SJSA1 (cell line): ENCODE measurements at places on chromosomes 12 and 14.

DNA sequence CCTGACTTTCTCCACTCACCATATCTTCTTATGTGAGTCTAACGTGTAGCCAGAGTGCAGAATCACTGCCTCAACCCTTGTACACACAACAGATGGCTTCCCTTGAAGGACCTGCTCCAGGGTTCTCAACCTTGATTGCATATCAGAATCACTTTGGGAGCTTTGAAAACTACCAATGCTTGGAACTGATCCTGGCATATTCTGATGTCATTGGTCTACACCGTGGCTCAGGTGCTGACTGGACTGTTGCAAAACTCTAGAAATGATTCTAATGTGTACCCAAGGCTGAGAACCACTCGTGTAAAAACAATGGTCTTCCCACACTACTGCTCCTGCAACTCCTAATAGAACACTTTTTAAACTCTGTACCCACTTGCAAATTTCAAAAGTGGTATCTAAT is 18.5 kb downstream of the TMEM132D start:
- H3K27ac ChIP-seq: no peak overlapping the region
- no peaks in the 10 kb centered on the region for H3K36me3 ChIP-seq
- no peaks in the 10 kb centered on the region for H3K27me3 ChIP-seq
- H3K4me3 ChIP-seq: no peak overlapping the region

GRCh38 chr12:119828300-119828699 is 48.8 kb downstream of the CIT start:
- H3K4me1 ChIP-seq: no peaks in the 10 kb centered on the region
- no peak for DNase-seq
- peaks cover 70% of the 10 kb centered on the region for H3K36me3 ChIP-seq
- no peak overlapping the region for H3K27ac ChIP-seq
- H3K4me3 ChIP-seq: no peak overlapping the region
- H3K27me3 ChIP-seq: no peaks in the 10 kb centered on the region

DNA sequence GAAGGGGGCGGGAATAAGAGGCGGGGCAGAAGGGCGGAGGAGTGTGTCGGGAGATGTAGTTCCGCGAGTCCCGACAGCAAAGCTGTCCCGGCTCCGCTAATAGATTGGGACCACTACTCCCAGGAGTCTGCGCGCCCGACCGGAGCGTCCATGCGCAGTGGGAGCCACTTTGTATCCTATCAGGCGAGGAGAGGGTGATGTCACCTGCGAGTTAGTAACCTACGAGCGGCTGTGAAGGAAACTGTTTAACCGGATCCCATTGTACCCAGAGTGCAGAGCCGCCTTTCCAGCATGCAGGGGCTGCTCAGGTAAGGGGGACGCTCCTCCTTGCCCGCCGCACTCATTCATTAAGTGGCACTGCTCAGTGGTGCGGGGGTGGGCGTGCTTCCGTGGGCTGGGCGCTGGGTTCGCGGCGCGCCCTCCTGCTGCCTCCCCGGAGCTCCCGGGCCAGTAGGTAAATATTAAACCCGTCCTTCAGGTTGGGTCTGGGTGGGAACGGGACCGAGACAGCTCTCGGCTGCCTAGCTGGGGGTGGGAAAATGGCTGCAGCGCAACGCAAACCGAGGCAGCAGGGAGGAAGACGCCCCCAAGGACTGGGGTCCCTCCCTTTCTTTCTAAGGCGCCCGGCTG is at the start of gene DAAM1:
Gene DAAM1 (plus strand): TSS at position 207 of the 630 bp plus-strand sequence. CDS start 74,811 bp downstream, outside the sequence.
- peak; percentile 87 for DNase-seq
- H3K36me3 ChIP-seq: peaks cover 5% of the 10 kb centered on the region; the same call in 1 of the 2 replicates
- H3K4me1 ChIP-seq: peaks cover 9% of the 10 kb centered on the region; the same call in 1 of the 2 replicates
- peaks cover 7% of the 10 kb centered on the region; the same call in 1 of the 2 replicates for H3K27me3 ChIP-seq

DNA sequence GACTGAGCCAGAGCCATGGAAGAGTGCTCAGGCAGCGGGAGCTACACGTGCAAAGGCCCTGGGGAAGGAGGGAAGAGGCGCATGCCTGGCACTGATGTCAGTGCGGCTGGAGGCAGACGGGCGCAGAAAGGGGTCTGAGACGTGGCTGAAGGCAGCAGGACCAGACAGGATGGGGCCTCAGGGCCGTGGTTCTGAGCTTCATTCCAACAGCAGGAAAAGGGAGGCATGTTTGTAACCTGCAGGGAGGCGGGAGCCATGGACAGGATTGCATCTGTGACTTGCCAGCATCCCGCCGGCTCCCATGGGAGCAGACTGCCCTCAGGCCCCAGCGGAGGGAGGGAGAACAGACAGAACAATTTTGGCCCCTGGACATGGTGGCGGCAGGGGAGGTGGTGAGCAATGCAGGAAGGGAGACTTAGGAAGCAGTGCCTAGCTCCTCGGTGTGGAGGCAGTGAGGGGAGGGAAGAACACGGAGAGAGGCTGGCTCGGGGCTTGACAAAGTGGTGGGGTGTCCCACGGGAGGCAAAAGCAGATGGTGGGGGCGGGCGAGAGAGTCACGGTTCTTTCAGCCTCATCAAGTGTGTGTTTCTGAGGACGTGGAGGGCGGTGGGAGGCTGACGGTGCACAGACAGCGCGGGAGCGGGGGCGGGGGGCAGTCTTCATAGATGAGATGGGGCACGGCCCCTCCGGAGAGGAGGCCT is 33.3 kb upstream of the INF2 start:
- no peak for DNase-seq
- no peaks in the 10 kb centered on the region for H3K4me1 ChIP-seq
- no peaks in the 10 kb centered on the region for H3K27me3 ChIP-seq
- no peak overlapping the region for H3K27ac ChIP-seq
- H3K36me3 ChIP-seq: no peaks in the 10 kb centered on the region
